Kidney epithelial cell (primary cell): ENCODE measurements at places on chromosomes 11 and 22.

DNA sequence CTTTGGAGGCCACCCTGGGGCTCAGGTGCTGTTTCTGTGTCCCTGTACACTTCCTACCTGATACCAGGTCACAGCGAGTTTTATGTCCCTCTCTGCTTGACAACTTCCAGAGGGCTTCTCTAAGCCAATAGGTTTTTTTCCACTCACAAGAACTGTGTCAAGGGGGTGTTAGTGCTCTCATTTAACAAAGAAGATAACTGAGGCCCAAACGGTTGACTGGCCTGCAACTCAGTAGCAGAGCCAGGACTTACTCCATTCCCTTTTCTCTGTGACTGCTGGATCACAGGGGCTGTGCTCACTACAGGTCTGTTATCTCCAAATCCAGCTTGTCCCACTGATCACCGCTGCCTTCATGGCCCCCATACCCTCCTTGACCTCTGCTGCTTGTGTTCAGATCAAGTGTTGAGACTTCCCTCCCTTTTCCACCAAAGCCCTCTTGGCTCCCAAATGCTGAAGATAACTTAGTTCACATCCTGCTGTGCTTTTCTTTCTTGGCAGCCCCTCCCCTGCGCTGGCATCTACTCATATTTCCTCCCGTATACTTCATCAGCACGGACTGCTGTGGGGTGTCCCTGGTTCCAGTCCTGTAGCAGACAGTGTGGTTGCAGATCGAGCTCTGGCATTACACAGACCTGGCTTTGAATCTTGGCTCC, 41.3 kb downstream of the POU2F3 start:
- DNase-seq, result no peak

- no peak for DNase-seq
Observed at GRCh38 chr22:44862981-44863860, 110.8 kb downstream of the ARHGAP8 start.

DNA sequence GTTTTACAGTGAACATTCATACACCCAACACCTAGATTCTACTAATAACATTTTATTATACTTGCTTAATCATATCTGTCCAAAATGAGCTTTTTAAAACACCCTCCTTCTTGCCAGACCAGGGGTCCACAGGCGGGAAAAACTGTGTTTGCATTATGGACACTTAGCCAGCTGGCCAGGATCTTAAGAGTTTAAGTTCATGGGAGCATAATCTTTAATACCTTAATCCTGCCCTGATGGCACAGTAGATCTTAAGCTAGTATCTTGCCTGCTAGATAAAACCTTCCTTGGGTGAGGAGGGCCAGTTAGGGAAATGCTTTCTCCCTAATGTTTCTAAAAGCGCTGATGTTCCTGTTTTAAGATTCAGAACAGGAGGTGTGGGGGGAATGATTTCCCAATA, 13.1 kb upstream of the CCDC134 start:
- DNase-seq, result no peak

DNA sequence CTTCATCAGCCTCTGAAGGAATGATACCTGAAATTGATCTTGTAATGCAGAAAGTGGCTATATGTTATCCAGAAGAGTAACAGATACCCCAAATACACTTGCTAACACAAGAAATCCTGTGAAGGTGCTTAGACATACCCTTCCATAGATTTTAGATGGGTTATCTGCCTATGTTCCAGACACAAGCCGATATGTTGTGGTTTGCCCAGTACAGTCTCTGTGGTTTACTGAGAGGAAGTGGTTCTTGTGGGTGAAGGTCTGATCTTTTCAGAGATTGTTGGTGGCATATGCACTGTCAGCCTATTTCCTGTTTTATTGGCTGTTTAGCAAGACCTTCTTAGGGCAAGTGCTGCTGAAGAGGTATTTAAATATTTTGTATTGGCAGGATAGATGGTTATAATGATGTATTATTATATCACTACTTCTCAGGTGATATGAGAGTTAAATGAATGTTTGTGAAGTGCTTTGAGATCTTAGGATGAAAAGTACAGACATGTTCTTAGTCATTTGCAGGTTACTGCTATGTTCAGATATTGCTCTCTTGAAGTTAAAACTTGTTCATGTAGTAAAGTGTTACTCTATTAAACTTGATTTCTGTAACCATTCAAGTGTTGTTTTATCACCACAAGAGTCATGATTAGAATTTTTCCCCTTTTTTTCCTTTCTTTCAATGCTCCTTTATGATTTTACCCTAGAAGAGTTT, 8.2 kb downstream of the ARHGEF12 start:
- no peak for DNase-seq

DNA sequence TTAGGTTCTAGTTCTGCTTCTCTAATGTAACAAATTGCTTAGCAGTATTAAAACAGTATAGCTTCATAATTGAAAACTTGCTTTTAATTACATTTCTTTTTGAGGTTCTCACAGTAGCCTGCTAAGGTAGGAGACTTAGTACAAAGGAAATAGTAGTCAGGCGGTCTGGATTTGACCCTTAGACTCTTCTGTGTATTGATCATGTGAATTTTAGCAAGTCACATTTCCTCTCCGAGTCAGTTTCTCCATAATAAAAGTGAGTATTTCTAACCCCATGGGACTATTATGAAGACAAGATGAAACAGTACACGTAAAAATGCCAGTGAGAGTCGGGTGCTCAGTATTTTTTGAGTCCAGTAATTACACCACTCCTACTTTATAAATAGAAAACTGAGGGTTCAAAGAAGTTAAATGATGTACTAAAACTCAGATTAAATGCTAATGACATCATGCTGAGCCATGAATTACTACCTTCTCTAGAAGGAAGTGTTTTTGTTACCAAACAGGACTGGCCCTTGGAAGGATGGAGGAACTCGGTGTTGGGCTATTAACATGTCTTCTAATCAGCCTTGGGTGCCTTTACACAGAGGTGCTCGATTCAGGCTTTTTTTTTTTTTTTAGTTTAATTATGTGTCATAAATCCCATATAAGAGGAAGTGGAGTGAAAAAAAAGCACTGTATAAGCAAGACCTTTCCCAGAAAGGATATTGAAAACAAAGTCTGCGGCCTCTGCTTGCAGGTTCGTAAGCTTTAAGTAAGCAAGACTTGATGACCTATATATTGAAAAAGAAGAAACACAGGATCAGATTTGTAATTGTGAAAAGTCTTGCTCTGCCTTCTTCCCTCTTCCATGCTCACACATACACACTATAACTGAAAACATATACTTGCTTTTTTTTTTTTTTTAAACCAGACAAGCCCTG, 109.0 kb downstream of the EMSY start:
- DNase-seq, result no peak

GRCh38 chr22:36808721-36809344, 8.0 kb downstream of the PVALB start:
- DNase-seq, result no peak

GRCh38 chr11:102010776-102011494, 36.3 kb upstream of the CFAP300 start:
- DNase-seq, result peak; percentile 67

DNA sequence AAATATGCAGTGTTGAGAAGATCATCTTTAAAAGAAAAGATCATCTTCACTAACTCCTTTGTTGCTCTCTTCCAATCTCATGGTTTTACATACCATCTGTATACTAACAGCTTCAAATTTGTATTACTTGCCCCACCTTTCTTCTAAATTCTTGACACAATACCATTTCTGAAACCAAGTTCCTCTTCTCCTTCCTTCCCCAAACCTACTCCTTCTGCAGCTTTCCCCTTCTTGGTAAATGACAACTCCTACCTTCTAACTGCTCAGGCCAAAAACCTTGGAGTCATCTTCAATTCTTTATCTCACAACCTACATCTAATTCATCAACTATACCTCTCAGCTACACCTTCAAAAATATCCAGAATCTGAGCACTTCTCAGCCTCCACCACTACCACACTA, 9.3 kb downstream of the PRCP start:
- DNase-seq, result no peak

- DNase-seq, result no peak
Observed at GRCh38 chr11:77400271-77400670, 73.6 kb downstream of the PAK1 start.

DNA sequence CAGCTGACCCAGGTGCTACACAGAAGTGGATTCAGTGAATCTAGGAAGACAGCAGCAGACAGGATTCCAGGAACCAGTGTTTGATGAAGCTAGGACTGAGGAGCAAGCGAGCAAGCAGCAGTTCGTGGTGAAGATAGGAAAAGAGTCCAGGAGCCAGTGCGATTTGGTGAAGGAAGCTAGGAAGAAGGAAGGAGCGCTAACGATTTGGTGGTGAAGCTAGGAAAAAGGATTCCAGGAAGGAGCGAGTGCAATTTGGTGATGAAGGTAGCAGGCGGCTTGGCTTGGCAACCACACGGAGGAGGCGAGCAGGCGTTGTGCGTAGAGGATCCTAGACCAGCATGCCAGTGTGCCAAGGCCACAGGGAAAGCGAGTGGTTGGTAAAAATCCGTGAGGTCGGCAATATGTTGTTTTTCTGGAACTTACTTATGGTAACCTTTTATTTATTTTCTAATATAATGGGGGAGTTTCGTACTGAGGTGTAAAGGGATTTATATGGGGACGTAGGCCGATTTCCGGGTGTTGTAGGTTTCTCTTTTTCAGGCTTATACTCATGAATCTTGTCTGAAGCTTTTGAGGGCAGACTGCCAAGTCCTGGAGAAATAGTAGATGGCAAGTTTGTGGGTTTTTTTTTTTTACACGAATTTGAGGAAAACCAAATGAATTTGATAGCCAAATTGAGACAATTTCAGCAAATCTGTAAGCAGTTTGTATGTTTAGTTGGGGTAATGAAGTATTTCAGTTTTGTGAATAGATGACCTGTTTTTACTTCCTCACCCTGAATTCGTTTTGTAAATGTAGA, 1.7 kb downstream of the MALAT1 start:
- DNase-seq, result no peak

DNA sequence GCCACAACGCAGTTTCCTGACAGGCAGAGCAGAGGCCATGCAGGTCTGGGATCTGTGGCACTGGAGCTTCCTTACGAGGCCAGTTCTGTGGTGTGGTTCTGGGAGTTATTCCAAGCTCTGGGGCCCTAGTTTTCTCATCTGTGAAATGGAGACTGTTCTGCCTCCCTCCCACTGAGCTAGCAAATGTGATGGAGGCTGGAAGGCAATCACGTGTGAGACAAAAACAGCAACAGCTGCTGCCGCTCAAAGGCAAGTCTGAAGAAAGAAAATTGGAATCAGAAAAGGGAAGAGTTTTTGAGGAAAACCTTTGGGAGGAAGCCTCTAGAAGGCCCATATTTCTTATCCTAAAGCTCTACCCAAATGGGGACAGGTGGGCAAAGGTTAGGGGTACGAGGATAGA, 8.3 kb upstream of the RIC3 start:
- no peak for DNase-seq

DNA sequence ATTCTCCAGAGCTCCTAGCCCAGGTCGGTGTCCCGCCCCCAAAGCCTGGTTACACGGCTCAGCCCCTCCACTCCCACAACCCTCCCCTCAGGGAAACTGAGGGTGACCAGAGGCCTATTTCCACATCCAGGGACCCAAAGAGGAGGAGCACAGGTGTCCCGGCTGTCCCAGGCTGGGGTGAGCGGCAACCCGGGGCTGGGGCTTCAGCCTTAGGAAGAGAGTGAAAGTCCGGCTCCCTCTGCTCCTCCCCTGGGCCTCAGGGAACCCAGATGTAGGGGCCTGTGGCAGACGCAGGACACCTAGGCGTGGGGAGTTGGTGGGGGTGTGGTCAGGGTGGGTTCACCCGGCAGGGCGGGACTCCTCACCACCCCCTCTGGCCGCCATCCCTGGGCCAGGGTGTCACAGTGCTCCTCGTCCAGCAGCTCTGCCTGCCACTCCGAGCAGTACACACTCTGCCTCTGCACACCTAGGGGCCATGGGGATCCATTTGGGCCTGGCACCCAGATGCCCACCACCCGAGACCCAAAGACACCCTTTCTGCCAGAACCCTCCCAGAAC, 63.1 kb downstream of the ARFGAP3 start:
- DNase-seq, result no peak

- no peak for DNase-seq
Observed at GRCh38 chr11:115092516-115092915, 411.7 kb downstream of the CADM1 start.

GRCh38 chr11:439315-440064, 2.3 kb downstream of the ANO9 start:
- no peak for DNase-seq

GRCh38 chr11:45390407-45390806, 104.3 kb upstream of the SYT13 start:
- DNase-seq, result no peak

- no peak for DNase-seq
Observed at GRCh38 chr22:43395086-43395695, 16.6 kb upstream of the MPPED1 start.

- DNase-seq, result no peak
Observed at GRCh38 chr11:100593291-100593690, 93.8 kb upstream of the ARHGAP42 start.

DNA sequence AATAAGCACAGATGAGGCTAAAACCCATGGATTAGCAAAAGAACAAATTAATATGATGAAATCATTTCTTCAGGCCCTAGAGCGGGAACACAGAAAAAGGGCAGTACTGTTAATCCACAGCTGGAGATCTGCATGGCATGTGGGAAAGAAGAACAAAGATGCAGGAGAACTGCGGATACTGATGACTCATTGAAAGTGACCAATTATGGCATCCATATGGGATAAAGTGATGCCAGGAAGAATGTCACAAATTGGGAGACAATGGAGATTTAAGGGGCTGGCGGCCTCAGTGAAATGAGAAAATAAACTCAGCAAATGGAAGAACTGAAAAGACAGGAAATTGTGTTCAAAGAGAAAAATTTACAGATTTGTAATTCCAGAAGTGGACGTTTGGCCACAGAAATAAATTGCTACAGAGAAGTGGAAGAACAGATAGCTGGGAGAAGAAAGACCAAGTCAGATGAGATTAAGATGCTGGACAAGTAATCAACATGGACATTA, 39.4 kb downstream of the SIK3 start:
- DNase-seq, result no peak

DNA sequence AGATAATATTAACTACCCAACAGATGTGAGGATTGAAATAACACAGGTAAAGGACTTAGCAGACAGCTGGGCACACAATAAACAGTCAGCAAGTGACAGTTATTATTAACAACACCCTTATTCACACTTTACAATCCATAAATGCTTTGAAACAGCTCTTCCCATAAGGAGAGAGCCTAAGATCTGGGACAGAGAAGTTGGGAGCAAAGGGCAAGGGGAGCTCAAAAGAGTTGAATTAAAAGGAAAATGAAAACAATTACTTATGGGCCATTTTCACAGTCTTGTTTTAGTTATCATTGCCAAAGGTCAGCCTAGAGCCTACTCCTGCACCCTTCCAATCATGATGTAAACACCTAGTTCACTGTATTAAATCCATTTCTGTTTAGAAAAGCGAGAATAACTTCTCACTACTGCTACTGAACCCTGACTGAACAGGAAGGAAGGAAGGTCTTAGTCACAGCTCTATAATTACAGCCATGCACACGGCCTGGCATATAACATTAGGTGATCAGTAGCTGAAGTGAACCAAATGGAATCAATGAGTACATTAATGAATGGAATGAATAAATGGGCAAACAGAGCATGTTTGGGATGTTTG, 111.3 kb downstream of the PLEKHA7 start:
- no peak for DNase-seq

- no peak for DNase-seq
Observed at GRCh38 chr11:4466871-4467442, 15.5 kb upstream of the OR52K1 start.

- no peak for DNase-seq
Observed at GRCh38 chr11:8732324-8732670, 49.7 kb downstream of the RPL27A start.
